Hypothalamus (tissue), 51 donors: ENCODE measurements at places on chromosomes 2 and 18.

DNA sequence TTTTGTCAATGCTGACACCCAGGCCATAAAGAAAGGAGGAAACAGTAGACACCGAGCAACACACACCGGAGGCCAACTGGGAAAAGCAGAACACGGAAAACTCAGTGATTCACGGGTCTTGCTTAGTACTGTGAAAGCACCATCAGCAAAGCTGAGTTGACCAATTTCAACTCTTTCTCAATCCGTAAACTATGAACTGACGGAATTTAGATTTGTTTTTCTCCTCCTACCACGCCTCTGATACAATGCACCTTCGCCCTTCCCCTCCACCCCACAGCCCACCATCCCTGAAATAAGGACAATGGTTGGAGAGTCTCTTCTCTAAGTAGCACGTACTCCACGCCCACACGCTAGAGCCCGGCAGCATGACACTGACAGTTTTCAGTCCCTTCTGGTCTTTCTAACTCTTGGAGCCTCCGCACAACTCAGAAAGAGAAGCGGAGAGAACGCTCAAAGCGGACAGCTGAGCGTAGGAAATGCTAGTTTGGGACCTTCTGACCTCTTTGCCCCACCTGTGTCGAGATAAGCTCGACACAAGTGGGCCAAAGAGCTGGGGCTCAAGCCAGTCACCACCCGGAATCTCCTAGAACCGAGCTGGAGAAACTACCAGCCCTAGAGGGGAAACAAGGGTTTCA lies 669 bp downstream of the LNPK start:
- peak; percentile 37 for DNase-seq

GRCh38 chr2:180196419-180196977 lies 189.4 kb upstream of the CWC22 start:
- DNase-seq = no peak

- DNase-seq = no peak
These were observed 162.3 kb downstream of the LAMA3 start for GRCh38 chr18:23851470-23852002.

DNA sequence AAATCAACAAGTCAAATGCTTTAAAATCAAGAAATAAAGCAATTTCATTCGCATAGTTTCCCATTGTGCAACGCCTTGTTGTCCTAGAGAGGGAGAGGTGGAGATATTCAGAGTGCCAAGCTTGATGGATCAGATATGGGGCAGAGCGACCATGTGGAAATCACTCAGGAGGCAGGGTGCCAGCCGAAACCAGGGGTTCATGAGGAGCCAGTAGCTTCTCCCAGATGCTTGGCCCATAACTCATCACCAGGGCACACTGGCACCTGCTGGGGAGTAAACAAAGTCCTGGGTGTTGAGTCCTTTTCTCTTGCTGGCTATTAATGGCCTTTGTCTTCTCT lies 53.0 kb upstream of the ASAP2 start:
- no peak for DNase-seq

- DNase-seq = no peak
These were observed 107.1 kb upstream of the STK17B start for GRCh38 chr2:196278491-196278911.

DNA sequence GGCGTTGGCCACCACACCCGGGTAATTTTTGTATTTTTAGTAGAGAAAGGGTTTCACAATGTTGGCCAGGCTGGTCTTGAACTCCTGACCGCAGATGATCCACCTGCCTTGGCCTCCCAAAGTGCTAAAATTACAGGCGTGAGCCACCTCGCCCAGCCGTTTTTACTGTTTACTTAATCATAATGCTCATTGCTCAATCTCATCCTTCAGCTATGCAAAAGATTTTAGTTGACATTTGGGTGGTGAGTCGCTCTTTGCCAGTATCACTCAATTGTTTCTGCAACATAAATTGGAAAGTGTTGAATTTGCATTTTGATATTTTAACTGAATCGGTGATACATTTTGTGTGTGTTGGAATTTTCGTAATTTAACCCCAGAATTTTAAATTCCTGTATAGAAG lies 7.8 kb upstream of the ZNF532 start:
- no peak for DNase-seq

DNA sequence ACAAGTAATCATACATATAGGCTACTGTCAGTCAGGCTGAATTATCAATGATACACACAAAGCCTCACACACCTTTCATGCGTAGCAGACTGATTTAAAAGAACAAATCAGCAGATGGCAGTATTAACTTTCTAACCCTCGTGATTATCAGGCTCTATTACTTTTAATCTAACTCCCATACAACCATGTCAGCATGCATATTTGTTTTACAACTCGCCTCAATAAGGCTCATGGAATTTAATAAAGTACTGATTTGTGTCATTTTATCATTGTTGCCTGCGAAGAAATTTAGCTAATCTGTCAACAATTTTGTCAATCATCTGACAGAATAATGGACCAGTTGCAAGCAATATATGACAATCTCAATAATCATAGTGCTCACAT lies 82.8 kb downstream of the SLC25A12 start:
- no peak for DNase-seq

GRCh38 chr18:26190506-26190905 lies 35.7 kb upstream of the TAF4B start:
- DNase-seq = no peak

GRCh38 chr2:80258341-80258740 lies 46.2 kb downstream of the LRRTM1 start:
- DNase-seq = no peak

- no peak for DNase-seq
These were observed 184.2 kb downstream of the CTIF start for GRCh38 chr18:48723016-48723415.

DNA sequence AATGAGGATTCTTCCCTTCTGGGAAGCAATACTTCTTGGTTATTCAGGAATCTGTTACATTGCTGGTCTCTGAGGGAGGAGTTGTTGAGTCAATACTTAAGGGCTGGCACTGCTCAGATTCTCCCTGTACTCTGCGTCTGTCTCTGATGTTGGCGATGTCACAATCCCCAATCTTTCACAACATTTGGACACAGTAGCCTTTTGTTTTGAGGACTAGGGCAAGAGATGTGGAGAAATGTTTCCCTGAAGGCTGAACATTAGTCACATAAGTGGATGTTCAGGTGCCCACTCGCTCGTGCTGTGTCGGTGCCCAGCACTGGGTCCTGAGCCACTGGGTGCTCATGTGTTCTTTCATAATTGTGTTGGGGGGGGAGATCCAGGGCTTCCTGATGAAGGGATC lies 55.0 kb downstream of the MAPK4 start:
- DNase-seq = peak; percentile 29

DNA sequence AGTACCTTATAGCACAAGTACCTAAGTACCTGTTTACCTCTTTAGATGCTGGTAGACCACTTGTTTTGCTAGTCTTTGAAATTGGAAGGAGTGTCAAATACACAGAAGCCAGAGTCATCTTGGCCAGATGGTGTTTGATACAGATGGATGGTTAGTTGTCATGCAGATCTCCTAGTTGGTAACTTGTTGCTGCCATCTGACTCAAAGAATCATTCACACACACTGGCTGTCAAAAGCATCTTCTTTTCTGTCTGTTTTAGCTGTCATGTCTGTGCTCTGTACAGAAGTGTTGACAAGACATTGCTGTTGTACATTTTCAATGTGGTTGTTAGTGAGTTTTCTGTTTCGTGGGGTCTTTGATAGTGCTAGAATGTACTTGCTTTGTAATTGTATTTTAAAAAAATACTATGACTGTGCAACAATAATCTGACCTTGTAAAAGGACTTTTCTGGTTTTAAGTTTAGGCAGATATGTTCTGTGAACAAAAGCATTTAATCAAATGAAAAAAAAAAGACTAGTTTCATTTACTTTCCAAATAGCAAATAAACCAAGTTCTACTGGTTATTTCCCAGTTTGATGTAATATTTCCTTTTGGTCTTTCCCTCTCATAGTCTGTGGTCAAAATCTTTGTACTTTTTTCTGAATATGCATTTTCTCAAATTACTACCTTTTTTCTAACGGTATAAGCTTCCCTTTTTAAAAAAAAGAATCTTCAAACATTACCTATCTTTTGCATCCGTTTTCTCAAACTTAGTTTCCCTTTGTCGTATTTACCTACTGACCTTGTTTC lies 39.9 kb downstream of the TANK start:
- DNase-seq = no peak

GRCh38 chr18:41128126-41128525 lies 826.9 kb upstream of the PIK3C3 start:
- no peak for DNase-seq

GRCh38 chr2:37143974-37144373 lies 12.8 kb downstream of the EIF2AK2 start:
- DNase-seq = no peak

GRCh38 chr2:42139101-42139500 lies 30.1 kb upstream of the EML4 start:
- DNase-seq = no peak

- DNase-seq = no peak
These were observed 443.6 kb downstream of the NBAS start for GRCh38 chr2:15117409-15118050.

DNA sequence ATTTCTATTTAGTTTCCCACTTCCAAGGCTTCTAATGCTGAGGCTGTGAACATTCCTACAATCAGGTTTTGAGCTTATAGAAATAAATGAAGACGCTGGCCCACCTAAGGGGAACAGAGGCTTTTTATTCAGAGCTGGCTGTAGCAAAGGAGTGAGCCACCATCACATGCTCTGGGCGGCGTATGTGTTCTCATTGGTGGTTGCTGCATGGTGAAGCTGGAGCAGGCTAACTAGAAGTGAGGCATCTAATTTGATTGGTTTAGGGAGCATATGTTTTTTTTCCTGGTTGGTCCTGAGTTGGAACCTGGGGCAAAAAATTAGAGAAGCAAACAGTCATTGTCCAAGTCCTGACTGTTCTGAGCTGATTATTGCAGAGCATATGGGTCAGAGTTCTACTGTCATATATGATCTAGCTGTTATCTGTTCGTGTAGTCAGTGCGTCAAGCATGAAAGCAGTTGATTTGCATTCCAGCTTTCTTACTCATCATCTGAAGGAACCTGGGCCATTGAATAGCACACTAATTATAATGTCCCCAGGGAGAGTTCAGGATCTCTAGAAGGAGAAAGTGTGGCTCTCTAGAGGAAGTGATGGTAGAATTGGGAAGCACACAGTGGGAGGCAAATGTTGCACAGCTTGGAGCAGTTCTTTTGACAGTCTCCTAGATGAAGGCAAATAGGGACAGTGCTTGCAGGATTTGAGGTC lies 279.6 kb downstream of the PARD3B start:
- no peak for DNase-seq

DNA sequence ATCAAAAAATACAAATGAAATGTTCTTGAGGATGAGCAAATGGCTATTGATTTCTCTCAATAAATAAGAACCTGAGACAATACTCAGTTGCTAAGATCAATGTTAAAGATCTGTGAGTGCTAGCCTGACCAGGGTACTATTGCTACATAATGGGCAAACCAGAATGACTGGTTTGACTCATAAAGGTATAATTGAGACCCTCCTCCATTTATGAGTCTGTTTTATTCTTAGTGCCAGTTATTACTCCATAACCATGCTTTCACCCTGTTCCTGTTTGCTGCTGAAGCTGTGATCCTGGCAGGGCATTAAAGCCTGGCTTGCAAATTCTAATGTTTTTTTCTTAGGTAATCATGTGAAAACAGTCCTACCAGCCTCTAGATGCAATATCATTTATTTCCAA lies 56.6 kb upstream of the PPM1B start:
- no peak for DNase-seq

- no peak for DNase-seq
These were observed 456.5 kb upstream of the SOX11 start for GRCh38 chr2:5235701-5236100.

GRCh38 chr2:1582891-1583341 lies 161.4 kb downstream of the PXDN start:
- no peak for DNase-seq

DNA sequence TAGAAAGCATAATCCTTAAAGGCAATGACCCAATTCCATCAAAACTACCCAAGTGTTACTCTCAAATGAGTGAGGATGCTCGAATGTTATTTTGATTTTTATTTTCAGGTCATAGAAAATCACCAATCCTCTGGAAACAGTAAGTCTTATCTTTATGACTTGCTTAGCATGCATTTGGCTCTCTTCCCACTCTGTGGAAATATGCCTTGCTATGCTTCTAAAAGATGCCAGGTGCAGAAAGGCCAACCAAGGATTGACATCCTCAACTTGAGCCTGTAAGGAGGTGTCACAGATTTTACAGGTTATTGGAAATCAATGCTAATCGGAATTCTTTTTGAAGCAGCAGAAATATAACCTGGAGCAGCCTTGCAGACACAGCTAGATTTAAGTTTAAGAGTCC lies 543.9 kb upstream of the LINC00305 start:
- no peak for DNase-seq

GRCh38 chr2:3243804-3244203 lies 133.8 kb downstream of the EIPR1 start:
- no peak for DNase-seq

DNA sequence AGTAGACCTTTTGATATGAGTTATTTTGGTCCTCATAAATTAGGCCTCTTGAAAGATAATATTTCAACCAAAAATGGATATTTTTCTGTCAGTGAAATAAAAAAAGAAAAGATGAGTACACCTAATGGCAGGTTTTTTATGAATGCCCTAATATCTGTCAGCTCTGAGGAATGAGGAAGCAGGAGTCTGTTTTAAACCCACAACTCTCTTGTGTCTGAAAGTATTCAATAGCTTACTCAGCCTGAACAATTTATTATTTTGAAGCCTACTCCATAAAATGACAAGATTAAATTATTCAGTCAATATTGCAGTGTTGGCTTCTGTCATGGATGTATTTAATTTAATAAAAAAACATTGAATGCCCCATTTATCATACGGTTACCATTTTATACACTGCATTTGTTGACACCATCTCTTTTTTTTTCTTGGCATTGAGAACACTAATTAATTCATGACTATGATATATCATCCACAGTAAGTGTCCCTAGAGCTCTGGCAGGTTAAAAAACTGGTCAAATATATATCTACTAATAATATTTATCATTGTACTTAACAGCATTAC lies 548.2 kb downstream of the CBLN2 start:
- no peak for DNase-seq

DNA sequence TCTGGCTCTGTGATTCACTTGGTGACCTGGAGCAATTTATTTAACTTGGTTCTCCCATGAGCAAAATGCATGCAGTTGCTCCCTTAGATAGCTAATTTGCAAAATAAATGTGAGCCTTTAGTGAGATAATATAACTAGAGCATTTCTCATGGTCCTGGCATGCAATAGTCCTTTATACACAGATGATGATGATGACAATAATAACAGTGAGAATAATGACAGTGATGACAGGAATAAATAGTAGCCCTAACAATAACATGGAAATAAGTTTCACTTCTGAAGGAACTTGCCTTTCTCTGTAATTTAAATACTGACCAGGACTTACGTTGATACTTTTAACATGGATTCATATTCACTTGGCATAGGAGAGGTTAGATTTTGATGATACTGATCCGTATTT lies 49.2 kb downstream of the LPIN1 start:
- DNase-seq = no peak

GRCh38 chr2:144063602-144064001 lies 456.3 kb downstream of the ZEB2 start:
- no peak for DNase-seq

DNA sequence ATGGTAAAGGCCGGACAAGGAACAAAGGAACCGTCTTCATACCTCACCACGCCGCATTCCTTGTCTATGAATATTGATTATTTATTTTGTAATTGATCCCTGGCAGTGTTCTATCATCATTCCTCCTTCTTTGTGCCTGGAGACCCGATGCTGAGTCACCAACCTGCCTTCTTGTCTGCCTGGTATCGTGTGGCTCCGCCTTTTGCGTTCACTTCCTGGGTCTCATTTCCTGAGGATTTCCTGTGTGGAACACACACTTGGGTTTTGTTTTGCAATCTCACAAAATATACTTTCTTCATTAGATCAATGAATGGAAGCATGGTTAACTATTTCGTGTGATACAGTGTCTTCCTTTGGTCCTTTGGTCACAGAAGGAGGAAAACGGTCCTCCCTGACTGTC lies 95.5 kb upstream of the SNTG2 start:
- DNase-seq = no peak
